ENCODE measurements at places on chromosomes 11 and 22.

DNA sequence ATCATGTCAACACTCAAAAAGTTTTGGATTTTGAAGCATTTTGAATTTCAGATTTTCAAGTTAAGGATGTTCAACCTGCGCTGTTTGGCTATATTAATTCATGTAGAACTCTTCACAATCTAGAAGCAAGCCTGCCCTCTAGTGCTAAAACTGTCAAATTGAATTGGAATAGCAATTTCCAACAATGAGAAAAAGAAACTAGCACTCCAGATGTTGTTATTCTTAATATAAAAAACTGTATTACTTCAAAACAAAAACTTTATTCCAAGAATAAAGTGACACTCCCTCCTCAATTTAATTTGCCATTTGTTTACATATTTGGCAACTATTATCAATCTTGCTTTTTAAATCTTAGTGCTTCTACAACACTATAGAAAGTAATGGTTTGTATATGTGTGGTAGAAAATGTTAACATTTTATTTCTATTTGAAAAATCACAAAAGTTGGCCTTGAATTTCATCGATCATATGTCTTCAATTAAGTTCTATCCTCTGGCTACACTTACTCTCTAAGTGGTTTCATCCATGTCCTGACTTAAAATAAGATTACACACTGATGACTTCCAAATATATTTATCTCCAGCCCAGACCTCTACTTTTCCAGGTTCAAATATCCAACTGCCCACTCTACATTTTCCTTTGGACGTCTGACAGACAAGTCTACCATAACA lies 36.6 kb downstream of the DCUN1D5 start:
- no peak for DNase-seq

GRCh38 chr22:35590634-35591295 lies 26.4 kb downstream of the MB start:
- no peak for DNase-seq

- no peak for DNase-seq
These were observed 18.5 kb upstream of the MPZL2 start for GRCh38 chr11:118282606-118283005.

- DNase-seq, result no peak
These were observed 34.5 kb downstream of the PIK3C2A start for GRCh38 chr11:17173332-17173731.

DNA sequence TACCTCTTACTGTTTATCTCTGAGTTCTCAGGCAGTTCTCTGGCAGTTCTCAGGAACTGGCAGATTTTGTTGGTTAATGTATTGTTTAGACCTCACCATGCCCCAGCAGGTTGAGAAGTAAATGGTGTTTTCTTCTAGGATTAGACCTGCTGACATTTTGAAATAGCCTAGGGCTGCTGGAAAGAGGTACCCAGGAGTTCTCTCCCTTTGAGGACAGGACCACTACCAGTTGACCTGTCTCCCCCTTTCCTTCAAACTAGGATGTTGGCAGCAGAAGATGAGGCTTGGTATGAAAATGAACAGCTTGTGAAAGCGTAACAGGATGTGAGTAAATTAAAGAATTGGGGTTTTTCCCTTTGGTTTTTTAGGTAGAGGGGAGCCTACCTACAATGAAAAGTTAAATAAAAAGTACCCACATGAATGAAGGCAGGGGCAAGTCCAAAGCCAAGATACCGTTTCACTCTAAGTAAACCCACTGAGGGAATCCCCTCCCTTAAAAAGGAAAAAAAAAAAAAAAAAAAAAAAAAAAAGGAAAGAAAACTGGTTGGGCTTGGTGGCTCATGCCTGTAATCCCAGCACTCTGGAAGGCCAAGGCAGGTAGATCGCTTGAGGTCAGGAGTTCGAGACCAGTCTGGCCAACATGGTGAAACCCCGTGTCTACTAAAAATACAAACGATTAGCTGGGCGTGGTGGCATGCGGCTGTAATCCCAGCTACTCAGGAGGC lies 96.2 kb downstream of the PDHX start:
- no peak for DNase-seq

DNA sequence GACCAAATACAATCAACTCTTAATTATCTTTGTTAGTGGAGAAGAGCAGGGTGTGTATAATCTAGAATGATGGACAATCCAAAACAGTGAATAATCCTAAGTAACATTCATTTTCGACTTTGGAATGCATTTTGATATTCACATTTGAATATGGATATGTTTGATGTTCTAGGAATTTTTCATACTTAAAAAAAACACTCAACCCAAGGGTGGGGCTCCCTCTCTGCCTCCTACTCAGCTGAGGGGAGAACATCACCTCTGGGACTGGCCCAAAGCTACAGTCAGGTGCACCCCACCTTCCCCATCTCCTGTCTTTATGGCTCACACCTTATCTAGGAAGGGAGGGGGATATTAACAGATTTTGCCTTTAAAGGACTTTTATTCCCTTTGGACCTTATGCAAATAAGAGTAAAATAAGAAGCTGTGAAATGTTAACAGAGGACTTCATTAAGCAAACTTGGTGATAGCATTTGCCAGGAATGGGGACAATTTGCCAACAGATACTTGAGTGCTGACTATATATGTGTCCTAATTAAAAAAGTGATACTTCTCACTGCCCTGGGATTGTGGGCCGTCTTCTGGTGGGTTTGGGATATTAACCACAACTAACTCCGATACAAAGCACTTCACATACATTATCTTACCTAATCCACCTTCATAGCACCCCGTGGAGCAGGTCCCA lies 187.0 kb downstream of the ST3GAL4 start:
- DNase-seq, result no peak
